ENCODE measurements at places on chromosomes 12 and 14. TPM values are rescaled to one million over a fixed set of nuclear protein-coding genes. Genes with fewer than 3 reads are reported as not detected.

The CYP27B1 gene
- 3.3 TPM for total RNA-seq

The ISM2 gene
- not detected for total RNA-seq

The MLEC gene
- 81.1 TPM for total RNA-seq

The MANSC4 gene
- total RNA-seq = not detected

The ADGRD1 gene
- total RNA-seq = not detected

The DBX2 gene
- not detected for total RNA-seq

The NPAS3 gene
- not detected for total RNA-seq

The KLHDC1 gene
- total RNA-seq = 2.6 TPM

The CCDC184 gene
- total RNA-seq = 0.63 TPM

The SNAPC1 gene
- total RNA-seq = 6.0 TPM

The OR4K5 gene
- total RNA-seq = not detected

The DAO gene
- not detected for total RNA-seq

The ESRRB gene
- 0.05 TPM for total RNA-seq

The PLD4 gene
- not detected for total RNA-seq
